ENCODE measurements at places on chromosomes 13 and 19.

DNA sequence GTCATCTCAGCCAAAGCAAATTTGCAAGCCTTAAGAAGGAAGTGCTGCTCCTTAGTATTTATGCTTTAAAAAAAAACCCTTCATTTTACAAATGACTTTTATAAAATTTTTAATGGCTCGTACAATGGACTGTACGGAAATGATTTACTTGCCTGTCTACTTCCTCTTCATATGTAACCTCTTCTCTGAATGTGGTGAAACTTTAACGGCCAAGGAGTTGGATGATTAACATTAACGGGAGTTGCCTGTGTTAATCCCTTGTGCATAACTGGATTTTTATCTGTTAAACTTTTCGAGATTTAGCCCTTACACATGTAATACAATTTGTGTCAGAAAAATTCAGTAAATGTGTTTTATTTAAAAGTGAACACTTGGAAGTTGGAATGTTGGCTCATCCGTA, 429.4 kb downstream of the TBC1D4 start:
- DNase-seq: no peak

GRCh38 chr13:25018729-25019115, 77.2 kb upstream of the PABPC3 start:
- DNase-seq: no peak

- no peak for DNase-seq
These were observed 29.2 kb upstream of the LAMP1 start for GRCh38 chr13:113267642-113268405.

GRCh38 chr19:51737924-51738323, 13.8 kb downstream of the FPR1 start:
- DNase-seq: no peak

DNA sequence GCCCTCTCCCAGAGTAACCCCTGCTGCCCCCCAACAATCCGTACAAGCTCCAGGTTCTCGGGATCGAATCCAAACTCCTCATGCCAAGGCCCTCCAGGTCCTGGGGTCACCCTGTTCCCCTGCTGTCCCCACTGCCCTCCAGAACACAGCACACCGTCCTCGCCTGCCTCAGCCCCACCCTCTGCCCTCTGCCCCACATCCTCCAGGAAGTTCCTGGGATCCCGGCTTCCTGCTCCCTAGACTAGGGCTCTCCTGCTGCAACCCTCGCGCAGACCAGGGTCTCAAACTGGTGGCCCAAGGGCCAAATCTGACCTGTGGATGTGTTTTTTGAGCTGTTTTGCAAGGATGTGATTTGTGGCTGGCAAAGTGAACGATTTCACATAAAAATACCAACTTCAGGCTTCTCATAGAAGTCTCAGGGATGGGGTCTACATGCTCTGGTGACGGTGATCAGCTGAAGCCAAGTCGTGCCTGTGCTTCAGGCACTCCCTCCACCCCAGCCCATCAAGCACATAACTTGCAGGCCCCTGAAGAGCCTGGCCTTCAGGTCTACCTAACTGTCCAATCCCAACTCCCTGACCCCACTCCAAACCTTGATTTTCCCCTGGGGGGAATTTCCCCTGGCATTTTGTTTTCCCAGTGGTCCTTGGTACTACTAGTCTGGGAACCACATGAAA, 1.8 kb downstream of the RABAC1 start:
- no peak for DNase-seq

GRCh38 chr19:44313231-44313630, 8.4 kb upstream of the ZNF235 start:
- no peak for DNase-seq

DNA sequence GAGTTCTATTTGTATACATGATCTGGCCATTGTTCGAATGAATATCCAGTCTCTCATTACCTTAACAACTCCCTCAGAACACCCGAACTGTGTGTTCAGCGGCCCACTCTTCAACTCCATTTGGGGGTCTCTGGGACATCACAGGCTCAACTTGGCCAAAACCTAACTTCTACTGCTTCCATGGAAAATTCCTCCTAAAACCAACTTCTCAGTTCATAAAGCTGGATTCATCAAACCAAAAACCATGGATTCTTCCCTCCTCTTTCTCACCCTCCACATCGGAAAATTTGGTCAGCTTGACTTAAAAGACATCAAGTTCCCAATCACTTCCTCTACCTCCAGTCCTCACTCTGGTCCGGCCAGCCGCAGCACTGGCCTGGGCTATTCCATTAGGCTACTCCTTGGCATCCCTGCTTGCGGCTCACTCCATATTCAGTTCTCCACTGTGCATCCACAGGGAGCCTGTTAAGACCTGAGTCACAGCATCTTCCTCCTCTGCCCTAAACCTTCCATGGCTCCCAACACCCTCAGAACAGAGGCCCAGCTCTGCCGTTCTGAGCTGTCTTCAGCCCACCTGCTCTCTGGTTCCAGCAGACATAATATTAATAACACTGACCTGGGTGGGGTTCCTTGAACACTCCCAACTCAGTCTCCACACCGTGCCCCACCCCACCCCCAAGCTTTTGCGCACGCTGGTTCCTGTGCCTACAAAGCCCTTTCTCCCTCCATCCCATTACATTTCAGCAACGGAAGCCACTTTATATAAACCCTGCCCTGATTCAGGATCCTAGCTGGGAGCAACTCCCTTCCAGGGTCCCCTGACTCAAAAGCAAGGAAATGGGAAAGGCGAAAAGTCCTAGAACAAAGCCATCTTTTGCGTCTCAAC, 1.1 kb downstream of the ZNF792 start:
- DNase-seq: peak; percentile 23

GRCh38 chr13:112953591-112954487, 15.2 kb upstream of the MCF2L start:
- DNase-seq: no peak

DNA sequence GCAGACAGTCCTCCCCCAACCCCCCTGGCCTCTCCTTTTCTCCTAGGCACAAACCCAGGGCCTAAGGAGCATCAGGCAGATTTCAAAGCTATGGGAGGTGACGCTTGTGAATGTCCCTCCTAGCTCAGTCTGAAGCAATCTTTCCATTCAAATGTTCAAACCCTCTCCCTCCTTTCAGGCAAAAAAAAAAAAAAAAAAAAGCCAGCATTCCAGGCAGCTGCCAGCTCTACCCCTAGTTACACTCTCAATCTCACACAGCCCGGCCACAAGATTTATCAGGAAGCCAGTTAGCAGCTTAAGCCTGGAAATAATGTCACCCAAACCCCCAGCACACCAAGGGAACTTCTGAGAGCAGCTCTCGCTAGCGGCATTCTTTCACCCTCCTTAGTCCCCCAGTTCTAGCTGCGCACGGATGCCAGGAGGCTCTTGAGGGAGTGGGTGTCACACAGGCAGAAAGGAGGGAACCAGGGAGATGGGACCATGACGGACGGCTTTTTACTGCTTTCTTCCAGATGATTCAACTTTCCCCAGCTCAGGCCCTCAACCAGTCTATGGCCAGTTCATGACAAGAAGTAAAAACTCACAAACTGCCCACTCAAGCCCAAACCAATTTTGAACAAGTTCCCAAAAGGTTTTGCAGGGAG, 6.3 kb downstream of the SH3GL1 start:
- DNase-seq: no peak

DNA sequence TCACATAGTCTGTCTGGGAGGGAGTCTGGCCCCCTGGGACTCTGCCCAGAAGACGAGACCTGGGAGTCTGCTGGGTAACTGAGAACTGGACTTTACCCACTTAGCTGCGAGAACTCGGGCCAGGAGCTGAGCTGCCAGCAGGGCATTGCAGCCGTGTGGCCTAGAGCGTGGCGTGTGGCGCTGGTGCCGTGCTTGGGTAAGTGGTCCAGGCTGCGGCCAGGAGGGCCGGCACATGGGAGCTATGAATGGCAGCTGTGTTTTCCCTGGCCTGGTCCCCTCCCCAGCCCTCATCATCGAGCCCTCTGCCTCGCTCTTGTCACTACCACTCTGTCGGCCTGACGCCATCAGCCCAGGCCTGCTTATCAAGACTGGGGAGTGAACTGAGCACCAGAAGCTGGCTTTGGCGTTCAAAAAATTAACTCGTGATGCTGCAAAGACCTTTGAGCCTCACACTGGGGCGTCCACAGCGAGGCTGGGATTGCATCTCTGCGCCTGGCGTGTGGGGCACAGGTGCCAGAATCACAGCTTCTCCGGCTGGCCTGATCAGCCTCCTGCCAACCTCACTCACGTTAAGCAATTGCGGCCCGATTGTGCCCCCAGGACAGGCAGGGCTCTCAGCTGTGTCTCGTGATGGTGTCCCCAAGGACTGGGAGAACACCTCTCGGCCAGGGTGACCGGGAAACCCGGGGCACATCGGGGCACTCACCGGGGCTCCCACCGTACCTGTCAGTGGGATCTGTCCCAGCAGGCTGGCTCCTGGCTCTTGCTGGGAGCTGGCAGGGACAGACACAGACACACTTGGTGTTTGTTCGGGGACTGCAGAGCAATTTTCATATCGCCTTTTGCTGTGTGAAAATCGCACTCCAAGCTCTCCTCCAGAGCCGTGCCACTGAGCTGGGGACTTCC, 85.9 kb downstream of the KDM4B start:
- no peak for DNase-seq

DNA sequence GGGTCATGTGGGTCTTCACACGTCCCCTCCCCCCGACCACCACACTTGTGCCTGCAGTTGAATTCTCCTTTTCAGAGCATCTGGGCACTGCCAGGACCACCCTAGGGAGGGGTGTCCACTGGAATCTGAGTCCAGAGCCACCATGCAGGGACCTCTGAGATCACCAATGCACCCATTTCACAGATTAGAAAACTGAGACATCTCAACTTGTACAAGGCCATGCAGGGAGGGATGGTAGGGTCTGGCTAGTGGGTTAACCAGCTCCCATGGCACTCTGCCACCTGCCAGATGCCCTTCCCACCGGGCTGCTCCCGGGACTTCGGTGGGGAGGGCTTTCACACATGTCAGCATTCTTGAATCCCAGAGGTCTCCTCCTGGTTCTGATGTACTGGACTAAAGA, 44.3 kb upstream of the C19orf12 start:
- no peak for DNase-seq

GRCh38 chr13:48977286-48977625, 1.5 kb downstream of the FNDC3A start:
- no peak for DNase-seq

- DNase-seq: no peak
These were observed 755.0 kb downstream of the DIAPH3 start for GRCh38 chr13:59408738-59409137.
